Omental fat pad (tissue), 4 donors: ENCODE measurements at places on chromosomes 16 and 17. TPM values are rescaled to one million over a fixed set of nuclear protein-coding genes. Genes with fewer than 3 reads are reported as not detected.

GRIN2A gene
- 0.13 TPM for total RNA-seq

USP22 gene
- 115 TPM for total RNA-seq

ITGB3 gene
- 17.8 TPM for total RNA-seq

TBC1D3D gene
- not detected for total RNA-seq

MATCAP1 gene
- 19.8 TPM for total RNA-seq

MPV17L gene
- 10.7 TPM for total RNA-seq

GNG13 gene
- total RNA-seq = not detected

CBFA2T3 gene
- total RNA-seq = 0.84 TPM

SLC35G6 gene
- not detected for total RNA-seq

CORO6 gene
- 10.7 TPM for total RNA-seq

B3GNT9 gene
- total RNA-seq = 16.2 TPM

TMEM235 gene
- total RNA-seq = not detected

TEKT3 gene
- total RNA-seq = not detected

KLHL11 gene
- 18.6 TPM for total RNA-seq

GRAPL gene
- 4.1 TPM for total RNA-seq

KRT27 gene
- total RNA-seq = not detected

PRRT2 gene
- 0.69 TPM for total RNA-seq

EXOC3L1 gene
- 3.9 TPM for total RNA-seq

CCL4 gene
- total RNA-seq = 8.6 TPM

CLEC18C gene
- total RNA-seq = not detected

DOK4 gene
- total RNA-seq = 13.0 TPM

NDEL1 gene
- total RNA-seq = 64.3 TPM

ST6GALNAC2 gene
- 4.2 TPM for total RNA-seq

KRTAP3-1 gene
- not detected for total RNA-seq

RTN4RL1 gene
- total RNA-seq = 4.6 TPM

KIF2B gene
- total RNA-seq = not detected

CCDC137 gene
- total RNA-seq = 9.0 TPM

SPG7 gene
- 78.9 TPM for total RNA-seq

SCARF1 gene
- 24.5 TPM for total RNA-seq

LRRC37B gene
- total RNA-seq = 14.1 TPM

SLFN14 gene
- total RNA-seq = not detected

GPR139 gene
- not detected for total RNA-seq

SKAP1 gene
- total RNA-seq = 1.9 TPM

CD300LG gene
- total RNA-seq = 120 TPM

MGAT5B gene
- 0.63 TPM for total RNA-seq

IGFALS gene
- 0.19 TPM for total RNA-seq

KIAA0513 gene
- 13.2 TPM for total RNA-seq

PRSS22 gene
- not detected for total RNA-seq

ERI2 gene
- total RNA-seq = 11.2 TPM

SHCBP1 gene
- total RNA-seq = 0.84 TPM

APOBR gene
- 11.5 TPM for total RNA-seq

ZPBP2 gene
- not detected for total RNA-seq

SLC5A10 gene
- not detected for total RNA-seq

TSPAN10 gene
- total RNA-seq = not detected
